ENCODE measurements at places on chromosomes 7 and 10.

GRCh38 chr7:47100817-47101435, 481.0 kb downstream of the TNS3 start:
- no peak for DNase-seq

DNA sequence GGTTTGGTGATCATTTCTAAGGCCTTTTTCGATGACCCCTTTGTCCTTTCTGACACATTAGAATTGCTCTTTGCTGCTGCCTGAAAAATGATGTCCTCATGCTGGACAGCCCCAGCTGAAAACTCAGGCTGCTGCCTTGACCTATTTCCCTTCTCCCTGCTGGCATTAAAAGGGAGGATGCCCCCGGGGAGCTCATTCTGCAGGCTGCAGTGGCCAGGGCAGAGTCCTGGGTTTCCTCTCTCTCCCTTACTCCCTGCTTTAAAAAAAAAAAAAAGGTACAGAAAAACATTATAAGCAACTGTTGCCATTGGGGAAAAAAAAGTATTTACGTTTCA, 35.4 kb downstream of the LRRC4 start:
- no peak for DNase-seq

DNA sequence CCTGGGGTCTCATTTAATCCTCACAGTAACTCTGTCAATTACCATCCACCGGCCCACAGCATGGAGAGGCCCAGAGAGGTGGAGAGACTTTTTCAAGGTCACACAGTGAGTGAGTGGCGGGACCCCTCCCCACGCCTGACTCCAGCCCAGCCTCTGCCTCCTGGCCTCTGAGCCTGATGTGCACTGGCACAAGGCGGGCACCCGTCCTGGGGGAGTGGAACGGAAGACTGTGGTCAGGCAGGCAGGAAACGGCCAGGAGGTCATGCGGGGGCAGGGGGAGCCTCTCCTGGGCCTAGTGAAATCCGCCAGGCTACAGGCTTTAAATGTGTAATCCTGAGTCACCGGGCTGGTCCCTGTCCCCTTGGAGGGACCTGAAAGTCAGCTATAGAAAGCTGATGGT, 32.2 kb downstream of the ZCCHC24 start:
- DNase-seq, result no peak

DNA sequence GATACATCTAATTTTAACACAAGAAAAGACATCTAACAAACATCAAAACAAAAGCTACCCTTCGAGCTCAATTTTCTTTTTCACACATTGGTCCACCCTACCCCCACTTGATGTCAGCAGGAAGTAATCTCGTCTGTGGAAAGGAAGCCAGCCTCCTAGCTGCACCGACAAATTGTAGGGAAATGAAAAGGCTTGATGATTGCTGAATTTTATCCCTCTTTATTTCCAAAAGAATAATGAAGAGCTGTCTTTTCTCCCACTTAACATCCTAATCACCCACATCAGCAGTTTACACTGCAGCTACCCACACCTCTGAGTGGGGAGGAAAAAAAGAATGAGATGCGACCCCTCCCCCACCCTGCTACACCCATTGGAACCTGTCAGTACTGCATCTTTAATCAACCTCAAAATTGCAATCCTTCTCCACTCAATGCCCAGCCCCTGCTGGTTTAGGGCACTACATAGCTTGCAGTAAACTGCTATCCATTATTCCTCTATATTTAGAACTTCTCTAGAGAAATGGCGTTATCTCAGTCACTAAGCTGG, 10.6 kb upstream of the CPVL start:
- no peak for DNase-seq

- no peak for DNase-seq
These were observed 11.8 kb downstream of the TFEC start for GRCh38 chr7:116018731-116019130.

DNA sequence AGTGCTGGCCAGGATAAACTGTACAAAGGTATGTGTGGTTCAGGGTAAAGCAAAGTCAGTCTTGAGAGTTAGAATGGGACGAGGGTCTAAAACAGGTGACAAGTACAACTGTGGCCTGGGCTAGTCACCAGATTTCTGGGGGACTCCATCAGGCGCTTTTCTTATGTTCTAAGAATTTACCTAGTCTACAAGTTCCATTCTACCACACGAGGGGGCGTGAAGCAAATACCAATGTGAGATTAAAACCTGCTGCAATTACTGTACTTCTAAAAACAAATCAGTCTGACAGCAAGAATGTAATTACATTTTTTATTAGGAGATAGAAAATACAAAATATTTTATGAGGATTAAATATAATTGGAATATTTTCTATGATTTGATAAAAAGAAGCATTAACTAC, 146.5 kb downstream of the ALOX5 start:
- no peak for DNase-seq

GRCh38 chr10:124612611-124613498, 131.3 kb downstream of the FAM53B start:
- DNase-seq, result no peak

DNA sequence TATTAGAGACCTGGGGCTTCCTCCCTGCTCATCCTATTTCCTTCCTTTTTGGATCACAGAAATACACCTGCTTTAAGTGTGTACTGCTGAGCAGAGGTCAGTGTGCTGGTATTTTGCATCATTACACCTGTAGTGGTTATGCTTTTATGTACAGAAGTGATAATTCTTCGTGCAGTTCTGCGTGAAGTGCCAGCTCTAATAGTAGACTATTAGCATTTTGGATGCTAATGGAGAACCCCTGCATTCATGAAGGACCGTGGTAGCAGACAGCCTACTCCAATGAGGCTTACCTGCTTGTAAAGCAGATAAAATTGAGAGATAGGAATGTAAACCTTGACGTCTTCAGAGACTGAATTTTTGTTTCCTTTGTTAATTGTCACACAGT, 114.3 kb downstream of the CDK14 start:
- DNase-seq, result no peak

GRCh38 chr7:33562996-33563395, 342.3 kb upstream of the BMPER start:
- DNase-seq, result no peak

- DNase-seq, result no peak
These were observed 5.7 kb downstream of the DNAH11 start for GRCh38 chr7:21548491-21548890.

DNA sequence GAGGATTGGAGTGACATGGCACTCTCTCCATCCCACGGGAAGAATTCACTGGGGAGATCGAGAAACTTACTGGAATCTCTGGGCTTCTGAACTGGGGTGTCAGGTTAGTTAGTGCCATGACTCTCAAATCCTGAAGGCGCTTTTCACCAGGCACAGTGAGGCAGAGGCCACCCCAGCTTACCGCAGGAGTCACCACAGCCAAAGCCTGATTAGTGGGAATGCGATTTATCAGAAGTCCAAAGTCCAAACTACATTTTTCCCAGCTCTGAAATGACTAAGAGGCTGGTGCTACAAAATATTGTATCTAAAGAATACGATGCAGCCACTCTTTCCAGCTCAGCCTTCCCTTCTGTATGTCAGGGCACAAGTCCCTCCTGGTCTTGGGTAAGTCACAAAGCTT, 334.8 kb upstream of the SHH start:
- DNase-seq, result no peak

DNA sequence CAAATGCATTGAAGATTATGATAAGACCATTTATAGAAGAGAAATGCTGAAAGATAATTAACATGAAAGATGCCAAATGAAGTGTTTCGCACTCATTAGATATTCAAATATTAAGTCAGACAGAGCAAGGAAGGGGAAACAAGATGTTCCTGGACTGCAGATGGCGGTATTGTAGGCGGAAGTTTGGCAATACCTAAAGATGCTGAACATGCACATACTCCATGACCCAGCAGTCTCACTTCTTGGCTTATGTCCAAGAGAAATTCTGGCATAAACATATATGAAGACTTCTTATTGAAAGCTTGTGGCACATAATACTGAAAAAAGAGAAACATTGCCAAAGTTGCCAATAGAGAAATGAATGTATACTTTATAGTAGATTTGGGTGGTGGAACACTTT, 325.4 kb upstream of the SEMA3C start:
- DNase-seq, result no peak

DNA sequence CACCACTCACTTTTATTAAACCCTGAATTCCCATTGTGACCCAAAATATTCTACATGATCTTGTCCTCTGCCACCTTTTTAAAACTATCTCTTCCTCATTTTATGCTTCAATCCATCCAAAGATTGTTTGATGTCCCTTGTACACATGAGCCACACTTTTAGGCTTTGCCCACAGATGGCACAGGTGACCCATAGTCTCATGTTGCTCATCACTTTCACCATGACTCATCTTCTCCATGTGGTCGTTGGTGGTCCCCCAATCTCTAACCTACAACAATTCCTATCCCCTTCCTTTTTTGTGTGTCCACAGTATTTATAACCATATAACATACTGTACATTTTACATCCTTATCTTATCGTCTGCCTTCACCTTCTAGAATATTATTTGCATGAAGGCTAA, 271.5 kb upstream of the ZWINT start:
- no peak for DNase-seq

DNA sequence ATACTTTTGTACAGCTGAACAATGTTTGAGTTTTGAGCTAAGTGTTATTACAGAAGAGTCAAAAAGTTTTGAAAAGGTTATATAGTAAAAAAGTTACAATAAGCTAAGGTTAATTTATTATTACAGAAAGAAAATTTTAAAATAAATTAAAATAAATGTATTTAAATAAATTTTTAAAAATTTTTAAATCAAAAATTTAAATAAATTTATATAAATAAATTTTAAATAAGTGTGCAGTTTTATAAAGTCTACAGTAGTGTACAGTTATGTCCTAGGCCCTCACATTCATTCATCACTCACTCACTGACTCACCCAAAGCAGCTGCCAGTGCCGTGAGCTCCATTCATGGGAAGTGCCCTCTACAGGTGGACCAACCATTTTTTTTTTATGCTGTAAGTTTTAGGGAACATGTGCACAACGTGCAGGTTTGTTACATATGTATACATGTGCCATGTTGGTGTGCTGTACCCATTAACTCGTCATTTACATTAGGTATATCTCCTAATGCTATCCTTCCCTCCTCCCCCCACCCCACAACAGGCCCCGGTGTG, 462.9 kb upstream of the ZMIZ1 start:
- DNase-seq, result peak; percentile 10

GRCh38 chr10:61151059-61151458, 207.1 kb upstream of the RHOBTB1 start:
- no peak for DNase-seq

DNA sequence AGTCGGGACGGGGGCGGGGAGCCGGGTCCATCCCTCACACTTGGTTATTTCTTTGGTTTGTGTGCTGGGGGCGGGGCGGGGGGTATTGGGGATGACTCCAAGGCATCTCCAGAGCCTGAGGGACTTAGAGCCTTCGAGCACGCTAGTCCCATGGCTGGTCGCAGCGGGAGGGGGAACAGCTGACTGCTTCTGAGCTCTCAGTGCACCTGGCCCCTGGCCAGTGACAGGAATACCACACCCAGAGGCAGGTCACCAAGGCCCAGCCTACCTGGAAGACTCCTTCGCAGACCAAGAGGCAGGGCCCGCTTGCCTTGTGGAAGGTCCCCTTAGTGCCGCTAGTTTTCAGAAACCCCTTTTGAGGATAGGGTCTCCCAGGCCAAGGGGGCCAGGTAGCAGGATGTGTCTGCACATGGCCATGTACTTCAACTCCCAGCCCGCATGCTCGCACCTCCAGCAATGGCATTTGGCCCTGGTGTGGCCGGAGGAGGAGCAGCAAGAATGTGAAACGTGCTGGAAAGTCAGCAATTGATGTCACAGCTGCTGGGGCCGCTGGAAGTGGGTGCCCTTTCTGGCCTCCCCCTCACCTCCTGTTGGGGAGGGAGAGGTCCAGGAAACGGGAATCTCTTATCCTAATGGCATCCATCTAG, 40.3 kb downstream of the AGAP3 start:
- no peak for DNase-seq

- no peak for DNase-seq
These were observed 92.0 kb downstream of the ZFAND4 start for GRCh38 chr10:45580371-45581215.

DNA sequence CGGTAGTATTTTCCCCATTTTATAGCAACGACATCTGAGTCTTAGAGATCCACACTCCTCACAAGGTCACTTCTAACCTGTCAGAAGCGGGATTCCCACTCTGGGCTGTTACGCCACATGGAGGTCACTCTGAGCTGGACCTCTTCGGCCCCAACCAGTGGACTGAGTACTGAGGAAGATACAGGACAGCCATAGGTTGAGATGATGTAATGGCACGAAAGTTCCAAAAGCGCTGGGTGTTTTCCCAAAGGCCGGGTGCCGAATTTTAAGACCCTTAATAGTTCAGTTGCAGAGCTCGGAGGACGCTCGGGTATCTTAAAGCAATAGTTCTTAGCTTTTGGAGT, 699 bp downstream of the GHITM start:
- DNase-seq, result no peak

DNA sequence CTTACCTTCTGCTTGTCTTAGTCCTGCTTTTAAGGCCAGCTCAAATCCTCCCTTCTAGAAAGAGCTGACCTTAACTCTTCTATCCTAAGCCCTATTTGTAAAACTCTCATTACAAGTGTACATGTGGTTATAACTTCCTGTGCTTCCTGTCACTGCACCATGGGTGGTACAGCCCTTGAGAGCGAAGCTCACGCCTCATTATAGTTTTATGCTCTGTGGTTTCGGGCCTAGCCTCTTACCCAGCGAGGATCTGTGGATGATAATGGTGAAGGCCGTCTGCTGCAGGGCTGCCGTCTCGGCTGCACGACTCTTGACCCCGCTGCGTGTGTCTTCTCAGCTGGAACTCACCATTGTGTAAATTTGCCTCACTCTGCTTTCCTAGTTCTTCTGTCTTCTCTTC, 74.6 kb downstream of the CUL1 start:
- DNase-seq, result peak; percentile 12

GRCh38 chr10:132651511-132652029, 114.0 kb downstream of the INPP5A start:
- no peak for DNase-seq

Data from kidney epithelial cell (primary cell).